ENCODE measurements at places on chromosomes 6 and 20.

DNA sequence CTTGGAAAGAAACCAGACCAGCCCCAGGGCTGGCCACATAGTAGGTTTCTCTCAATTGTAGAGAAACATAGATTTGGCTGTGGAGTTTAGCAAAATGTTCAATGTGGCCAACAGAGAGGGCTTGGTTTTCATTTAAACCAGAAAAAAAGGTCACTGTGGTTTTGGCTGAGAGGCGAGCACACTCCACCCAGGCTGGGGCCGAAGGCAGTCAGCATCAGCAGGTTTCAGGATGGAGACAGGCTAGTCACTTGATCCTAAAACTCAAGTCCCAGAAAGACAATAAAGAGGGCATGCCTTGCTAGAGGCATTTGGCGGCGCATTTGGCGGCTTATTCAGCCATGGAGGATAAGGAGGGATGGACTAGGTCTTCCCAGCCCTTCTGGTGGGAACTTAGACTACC lies 73.1 kb downstream of the PRND start:
- no peak for DNase-seq

DNA sequence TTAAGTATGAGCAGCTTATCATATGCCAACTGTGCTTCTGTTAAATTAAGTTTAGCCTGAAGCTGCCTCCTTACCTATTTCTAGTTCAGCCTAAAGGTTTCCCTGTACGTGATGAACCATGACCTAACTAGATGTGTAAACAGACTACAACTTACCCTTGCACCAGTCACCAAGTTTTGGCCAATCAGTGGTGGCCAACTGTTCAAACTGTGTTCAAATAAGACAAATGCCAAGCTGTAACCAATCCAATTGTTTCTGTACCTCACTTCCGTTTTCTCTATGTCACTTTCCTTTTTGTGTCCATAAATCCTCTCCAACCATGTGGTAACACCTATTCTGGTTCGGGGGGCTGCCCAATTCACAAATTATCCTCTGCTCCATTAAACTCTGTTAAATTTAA lies 6.0 kb upstream of the SLC2A10 start:
- no peak for DNase-seq

GRCh38 chr6:125792680-125793079 lies 1.9 kb downstream of the NCOA7 start:
- DNase-seq, result no peak

DNA sequence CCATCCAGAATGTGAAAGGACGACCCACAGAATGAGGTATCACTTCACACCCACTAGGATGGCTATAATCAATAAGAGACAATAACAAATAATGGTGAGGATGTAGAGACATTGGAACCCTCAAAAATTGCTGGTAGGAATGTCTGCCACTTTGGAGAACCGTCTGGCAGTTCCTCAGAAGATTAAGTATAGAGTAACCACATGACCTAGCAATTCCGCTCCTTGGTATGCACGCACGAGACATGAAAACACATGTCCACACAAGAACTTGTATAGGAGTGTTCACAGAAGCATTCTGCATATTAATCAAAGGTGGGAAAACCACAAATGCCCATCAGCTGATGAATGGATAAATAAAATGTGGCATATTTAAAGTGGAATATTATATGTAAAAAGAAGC lies 100.6 kb downstream of the IRF4 start:
- no peak for DNase-seq

DNA sequence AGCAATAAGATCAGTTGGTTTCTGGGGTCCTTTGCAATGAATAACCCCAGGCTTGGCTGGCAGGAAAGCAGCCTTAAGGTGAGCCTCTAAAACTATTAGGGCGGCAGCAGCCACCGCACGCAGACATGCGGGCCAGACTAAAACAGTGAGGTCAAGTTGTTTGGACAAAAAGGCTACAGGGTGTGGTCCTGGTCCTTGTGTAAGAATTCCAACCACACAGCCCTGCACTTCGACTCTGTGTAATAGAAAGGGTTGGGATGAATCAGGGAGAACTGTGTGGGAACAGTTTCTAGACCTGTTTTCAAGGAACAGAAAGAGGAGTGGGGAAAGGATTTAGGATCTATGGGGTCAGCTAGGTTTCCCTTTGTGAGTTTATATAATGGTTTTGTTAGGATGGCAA lies 237.6 kb downstream of the SMOC2 start:
- DNase-seq, result no peak

- DNase-seq, result no peak
These were observed 126.9 kb downstream of the KCNQ5 start for GRCh38 chr6:72748759-72749158.

DNA sequence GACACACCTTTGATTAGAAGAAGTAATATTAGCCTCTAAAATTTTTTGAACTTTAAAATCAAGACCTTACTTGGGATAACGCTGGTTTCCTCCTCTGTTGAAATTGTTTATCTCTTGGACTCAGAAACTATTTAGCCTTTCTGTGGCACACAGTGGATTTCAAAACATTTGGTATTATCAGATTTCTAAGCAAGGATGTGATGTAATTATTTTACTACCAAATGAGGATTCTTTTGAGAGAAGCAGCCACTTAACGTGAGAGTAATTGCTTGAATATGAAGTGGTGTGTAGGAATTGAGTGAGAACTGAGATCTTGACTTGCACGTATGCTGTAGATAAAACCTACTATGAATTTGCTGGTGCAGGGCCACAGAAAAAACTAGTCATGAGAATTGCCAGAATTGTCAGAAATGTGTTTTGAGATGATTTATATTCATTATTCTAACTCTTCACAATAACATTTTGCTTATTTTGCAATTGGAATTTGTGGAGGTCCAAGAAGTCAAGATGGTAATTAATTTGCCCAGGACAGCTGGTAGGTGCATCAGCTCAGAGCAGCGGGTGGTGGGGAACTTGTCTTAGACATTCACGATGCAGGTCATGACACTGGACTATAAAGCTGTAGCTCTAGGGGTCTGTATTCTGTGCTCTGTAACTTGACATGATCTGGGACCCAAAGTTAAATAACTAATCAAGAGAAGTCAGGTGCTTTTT lies 53.4 kb downstream of the AKAP12 start:
- DNase-seq, result no peak

- no peak for DNase-seq
These were observed 3.9 kb upstream of the TGM2 start for GRCh38 chr20:38168791-38169589.

GRCh38 chr6:108635505-108636226 lies 74.9 kb downstream of the FOXO3 start:
- no peak for DNase-seq

DNA sequence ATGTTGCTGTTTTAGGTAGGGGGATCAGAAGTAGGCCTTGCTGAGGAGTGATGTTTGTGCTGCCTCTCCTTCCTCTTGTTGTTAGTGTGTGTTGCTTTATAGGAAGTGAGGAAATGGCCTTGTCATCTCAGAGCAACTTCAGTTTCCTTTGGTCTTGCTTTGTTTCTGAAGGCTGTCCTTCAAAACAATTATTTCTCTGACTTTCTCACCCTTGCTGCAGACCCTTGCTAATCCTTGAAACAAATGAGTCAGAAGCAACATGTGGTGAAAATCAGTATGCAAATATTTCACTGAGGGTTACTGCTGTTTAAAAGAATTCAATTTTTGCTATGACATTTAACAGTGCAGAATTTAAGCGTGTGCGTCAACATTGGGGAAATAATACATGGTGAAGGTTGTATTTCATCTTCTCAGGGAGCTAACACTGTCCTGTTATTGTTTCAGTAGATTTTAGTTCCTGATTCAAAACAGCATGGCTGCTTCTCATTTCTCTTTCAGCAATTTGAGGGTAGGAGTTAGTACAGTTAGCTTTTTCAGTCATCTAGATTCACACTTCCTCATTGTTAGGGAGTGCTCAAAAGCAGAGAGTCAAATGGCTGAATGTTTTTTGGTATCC lies 13.8 kb downstream of the RNF144B start:
- DNase-seq, result no peak

GRCh38 chr6:75144386-75144785 lies 61.5 kb downstream of the COL12A1 start:
- no peak for DNase-seq

DNA sequence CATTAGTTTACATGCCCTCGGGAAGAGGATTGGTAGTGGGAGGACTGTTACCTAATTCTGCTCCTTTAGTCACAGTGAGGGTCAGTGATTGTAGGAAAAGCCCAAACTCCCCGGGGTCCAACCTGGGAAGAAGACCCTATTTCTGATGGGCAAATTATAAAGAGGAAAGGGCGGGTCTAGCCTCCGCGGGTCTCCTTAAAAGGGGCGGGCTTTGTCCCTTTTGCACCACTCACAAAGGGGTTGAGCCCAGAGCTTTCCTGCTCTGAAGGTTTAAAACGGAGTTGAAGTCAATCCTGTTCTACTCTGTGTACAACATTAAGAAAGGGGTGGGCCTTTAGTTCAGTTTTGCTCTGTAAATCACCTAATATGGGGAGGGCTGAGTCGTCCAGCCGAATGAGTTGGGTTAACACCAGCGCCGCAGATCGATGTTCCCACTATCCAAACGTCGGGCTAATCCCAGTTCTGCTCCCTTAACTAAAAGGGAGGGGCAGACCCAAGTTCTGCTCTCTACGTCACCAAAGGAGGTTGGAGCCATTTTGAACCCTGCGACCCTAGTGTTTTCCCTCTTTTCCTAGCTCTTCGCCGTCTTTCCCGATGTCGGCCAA lies 920 bp upstream of the RNF5 start:
- no peak for DNase-seq

DNA sequence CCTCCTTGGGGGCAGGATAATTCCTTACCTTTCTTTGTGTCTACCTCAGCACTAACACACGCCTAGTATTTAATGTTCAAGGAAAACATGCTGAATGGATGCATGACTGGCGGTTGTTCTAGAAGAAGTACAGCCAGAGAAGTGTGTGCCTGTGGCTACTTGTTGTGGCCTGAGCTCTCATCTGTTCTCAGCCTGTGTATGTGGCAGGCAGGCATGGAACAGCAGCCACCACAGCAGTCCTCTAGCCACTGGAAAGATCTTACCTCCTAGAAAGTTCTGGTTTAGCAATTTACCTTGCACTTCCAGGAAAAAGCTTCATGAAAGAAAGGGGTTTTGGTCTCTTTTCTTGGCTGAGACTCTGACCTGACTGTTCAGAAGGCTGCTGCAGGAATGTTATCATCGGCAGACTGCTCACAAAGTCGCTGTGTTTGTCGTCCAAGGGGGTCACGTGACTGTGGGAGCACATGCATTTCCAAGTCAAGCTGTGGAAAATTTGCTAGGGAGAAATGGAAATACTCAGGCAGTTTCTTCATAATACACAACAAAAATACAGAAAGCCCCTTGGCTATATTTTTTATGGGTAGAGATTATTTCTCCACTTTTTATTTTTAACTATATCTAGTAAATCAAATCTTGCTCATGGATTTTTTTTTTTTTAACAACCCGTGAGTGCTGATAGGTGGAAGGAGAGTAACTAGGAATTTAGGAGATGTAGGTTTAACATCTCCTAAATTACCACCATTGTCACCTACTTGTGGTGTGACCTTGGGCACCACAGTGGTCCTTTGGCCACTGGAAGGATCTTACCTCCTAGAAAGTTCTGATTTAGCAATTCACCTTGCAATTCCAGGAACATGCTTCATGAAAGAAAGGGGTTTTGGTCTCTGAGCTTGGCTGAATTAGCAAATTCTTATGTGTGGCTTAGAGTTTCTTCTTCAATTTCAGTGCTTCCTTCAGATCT lies 110.8 kb upstream of the GPR6 start:
- no peak for DNase-seq

DNA sequence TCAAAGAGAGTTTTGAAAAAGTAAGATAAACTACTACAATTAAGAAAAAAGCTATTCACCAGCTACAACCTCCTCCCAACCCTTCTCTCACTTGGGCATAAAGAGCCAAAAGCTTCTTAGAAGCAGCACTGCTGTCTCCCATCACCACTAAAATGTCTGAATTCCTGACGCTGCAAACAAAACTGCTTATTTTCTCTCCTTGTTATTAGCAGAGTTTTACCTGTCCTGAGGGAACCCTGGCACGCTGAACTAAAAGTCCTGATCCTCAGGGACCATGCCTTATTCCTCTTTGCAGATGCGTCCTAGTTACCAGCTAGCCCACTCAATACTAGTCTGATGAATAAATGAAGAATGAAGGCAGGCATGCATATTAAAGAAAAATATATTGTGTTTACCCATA lies 1.1 kb downstream of the HACE1 start:
- DNase-seq, result no peak

DNA sequence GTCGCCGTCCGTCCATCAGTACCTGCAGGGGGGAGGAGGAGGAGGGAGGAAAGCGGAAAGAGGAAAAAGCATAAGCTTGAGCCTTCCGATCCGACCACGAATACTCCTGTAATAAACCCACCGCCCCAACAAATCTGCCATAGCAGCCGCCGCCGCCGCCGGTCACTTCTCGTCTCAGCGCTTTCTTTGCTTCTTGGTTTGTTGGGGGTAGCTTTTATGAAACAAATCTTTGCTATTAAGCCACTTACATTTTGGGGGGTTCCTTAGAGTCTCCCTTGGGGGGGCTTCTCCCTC lies 277 bp downstream of the ADGRB3 start:
- no peak for DNase-seq

DNA sequence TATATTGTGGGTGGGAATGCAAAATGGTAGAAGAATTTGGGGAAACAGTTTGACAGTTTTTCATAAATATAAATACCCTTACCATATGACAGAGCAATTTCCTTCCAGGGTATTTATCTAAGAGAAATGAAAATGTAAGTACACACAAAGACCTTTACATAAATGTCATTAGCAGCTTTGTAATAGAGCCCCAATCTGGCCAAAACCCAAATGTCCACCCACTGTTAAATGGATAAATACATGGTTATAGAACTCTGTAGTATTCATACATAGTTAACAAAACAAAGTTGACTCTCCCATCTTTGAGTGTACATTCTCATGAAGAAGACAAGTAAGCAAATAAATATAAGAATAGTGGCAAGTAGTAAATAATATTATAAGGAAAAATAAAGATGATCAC lies 514.8 kb upstream of the NOX3 start:
- DNase-seq, result no peak

DNA sequence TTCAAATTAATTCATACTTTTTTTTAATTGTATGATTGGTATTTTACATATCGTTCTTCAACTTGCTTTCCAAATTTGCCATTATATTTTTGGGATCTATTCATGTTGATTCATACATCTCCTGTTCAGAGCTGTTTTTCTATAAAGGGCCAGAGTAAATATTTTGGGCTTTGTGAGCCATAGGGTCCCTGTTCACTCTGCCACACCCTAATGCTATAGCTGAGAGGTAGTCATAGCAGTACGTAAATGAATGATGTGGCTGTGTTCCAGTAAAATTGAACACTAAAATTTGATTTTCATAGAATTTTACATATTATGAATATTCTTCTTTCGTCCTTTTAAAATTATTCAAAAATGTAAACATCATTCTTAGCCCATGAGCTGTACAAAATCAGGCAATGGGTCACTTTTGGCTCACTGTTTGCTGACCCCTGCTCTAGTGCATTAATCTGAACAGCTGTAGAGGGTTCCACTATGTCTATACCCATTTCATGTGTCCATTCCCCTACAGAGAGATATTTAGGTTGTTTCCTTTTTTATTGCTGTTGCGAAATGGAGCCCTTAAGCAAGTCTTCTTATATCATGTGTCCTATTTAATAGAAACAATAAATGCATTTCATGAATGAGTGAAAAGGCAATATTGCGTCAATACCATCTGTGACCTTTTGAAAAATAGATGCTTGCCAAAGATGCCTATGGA lies 136.4 kb upstream of the SALL4 start:
- DNase-seq, result no peak
